ENCODE measurements at places on chromosomes 12 and 14.

DNA sequence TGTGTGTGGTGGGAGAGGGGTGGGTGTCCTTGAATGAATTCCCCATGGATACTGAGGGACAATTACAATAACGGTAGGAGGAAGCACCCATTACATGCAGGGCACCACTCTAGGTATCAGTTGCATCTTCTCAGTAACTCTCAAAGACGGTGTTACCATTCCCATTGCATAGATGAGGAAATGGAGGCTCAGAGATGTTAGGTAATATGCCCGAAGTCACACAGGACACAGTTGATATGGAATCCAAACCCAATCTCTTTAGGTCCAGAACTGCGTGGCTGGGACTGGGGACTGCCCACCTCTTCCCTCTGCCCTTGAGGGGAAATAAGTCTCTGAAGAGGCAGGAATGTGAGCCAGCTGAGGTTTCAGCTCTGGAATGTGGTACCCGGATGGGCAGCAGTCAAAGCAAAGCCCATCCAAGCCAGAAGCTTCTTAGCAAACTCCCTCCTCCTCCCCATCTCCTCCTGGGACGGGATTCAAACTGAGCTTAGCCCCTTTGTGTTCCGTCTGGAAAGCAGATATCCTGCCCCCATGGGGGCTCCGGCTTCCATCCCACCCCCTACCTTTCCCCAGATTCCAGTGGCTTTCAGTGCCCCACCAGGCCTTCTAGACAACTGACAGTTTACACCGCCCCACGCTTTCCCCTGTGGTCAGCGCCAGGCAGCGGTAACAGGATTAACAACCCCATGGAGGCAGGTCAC, 187.5 kb downstream of the RBM19 start:
- no peak for DNase-seq

- no peak for DNase-seq
Observed at GRCh38 chr14:58770491-58770982, 132.8 kb downstream of the DACT1 start.

GRCh38 chr12:53754633-53755264, 3.0 kb upstream of the CISTR start:
- no peak for DNase-seq

DNA sequence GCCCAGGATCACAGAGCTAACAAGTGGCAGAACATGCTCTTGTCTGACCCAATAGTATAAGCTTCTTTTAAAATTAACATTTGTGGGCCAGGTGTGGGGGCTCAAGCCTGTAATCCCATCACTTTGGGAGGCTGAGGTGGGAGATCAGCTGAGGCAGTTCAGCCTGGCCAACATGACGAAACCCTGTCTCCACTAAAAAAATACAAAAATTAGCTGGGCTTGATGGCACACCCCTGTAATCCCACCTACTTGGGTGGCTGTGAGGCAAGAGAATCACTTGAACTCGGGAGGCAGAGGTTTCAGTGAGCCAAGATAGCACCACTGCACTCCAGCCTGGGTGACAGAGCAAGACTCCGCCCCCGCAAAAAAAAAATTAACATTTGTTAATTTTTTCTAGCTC, 33.0 kb upstream of the IL22 start:
- no peak for DNase-seq

DNA sequence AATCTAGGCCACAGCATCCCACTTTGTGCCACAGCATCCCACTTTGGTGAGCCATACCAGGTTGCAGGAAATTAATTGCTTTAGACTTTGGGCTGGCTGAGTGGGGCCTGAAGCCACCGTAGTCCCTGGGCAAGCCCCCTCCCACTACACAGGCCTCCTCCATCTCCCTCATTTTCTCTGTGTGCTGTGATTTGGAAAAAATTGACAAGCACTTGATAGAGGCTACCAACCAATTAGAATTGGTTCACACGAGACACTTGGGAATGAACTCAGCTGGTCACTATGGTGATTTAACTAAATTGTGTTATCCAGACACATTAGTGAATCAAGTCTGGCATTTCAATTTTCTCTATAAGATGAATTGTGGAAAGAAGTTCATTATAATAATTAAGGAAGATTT, 481.1 kb downstream of the DIO2 start:
- no peak for DNase-seq

- DNase-seq: no peak
Observed at GRCh38 chr12:27966870-27967269, 5.7 kb downstream of the PTHLH start.

GRCh38 chr12:33818313-33818712, 204.0 kb upstream of the ALG10 start:
- no peak for DNase-seq

GRCh38 chr14:98956181-98956580, 315.8 kb downstream of the BCL11B start:
- no peak for DNase-seq

- DNase-seq: no peak
Observed at GRCh38 chr12:112308652-112309051, 73.6 kb downstream of the HECTD4 start.

DNA sequence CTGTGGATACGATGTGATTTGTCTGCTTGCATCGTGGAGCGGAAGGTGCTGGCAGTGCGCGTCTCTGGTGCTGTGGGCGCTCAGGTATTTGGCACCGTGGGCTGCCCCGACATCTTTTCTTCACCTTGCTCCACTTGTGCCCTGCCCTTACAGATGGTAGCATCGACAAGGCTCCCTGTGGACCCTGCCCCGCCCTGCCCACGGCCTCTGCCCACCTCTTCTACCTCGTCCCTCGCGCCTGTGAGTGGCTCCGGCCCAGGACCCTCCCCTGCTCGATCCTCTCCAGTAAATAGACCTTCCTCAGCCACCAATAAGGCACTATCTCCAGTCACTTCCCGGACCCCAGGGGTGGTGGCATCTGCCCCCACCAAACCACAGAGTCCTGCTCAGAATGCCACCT, 36.6 kb downstream of the EP400 start:
- DNase-seq: no peak

GRCh38 chr12:12900786-12901157, 9.4 kb downstream of the GPRC5A start:
- no peak for DNase-seq

DNA sequence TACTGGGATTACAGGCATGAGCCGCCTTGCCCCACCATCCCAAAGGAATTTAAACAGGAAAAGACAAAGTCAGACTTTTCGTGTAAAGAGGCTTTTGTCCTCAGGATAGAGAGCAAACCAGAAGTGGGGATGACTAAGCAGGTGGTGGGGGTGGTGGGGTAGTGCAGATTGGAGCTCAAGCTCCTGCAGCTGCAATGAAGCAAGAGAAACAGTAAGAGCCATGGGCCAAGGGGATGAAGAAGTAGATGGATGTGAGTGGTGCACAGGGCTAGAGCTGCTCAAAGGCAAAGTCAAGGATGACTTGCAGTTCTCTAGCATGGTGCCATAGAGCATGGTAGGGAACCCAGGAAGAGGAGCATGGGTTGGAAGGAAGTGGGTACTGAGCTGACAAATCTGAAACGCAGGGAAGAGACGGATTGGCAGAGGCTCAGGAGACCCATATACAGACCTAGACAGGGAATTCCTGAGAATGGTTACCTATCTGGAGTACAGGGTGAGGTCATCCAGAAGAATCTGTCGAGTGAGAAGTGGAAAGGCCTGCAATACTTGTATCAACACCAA, 11.4 kb upstream of the RNF34 start:
- no peak for DNase-seq

Measured in CD4-positive, alpha-beta T cell treated with Interleukin-15 for 4 hours (primary cell).